Stimulated activated naive CD4-positive, alpha-beta T cell treated with Interleukin-2 at 50 U/mL for 16 hours (primary cell): ENCODE measurements at places on chromosomes 3 and 15.

- DNase-seq = no peak
Measured at GRCh38 chr3:146380046-146380445, 89.3 kb downstream of the PLSCR2 start.

- no peak for DNase-seq
Measured at GRCh38 chr3:88059380-88060170, 520 bp downstream of the ZNF654 start.

DNA sequence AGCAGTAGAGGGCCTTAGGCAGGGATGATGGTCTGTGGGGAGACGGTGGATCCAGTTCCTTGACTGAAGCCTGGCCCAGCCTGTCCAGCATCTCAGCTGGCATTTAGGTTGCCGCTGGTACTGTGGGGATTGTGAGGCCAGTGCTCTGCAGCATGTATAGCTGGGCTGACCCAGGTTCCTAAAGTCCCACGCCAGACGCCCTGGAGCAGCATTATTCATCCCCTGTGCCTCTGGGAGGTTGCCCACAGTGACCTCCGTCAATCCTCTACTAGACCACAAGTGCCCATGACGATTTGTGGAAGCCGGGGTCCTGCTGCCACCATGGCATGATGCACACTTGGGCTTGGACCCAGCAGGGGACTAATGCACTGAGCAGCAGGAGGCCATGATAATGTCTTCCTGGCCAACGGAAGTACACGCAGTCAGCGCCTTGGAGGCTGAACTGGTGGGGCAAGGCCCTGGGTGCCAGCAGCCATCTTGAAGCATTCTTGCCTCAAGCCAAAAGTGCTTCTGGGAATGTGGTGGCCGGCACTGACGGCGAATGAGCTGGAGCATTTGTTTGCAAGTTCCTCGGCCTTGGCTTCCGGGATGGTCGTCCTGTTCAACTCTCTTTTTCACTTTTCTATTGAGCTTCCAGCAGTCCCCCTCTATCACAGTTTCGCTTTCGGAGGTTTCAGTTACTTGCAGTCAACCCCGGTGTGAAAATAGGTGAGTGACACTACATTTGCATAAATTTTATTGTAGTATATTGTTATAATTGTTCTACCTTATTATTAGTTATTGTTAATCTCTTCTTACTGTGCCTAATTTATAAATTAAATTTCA lies 949.4 kb downstream of the ROBO1 start:
- no peak for DNase-seq

- no peak for DNase-seq
Measured at GRCh38 chr3:187997490-187997889, 156.5 kb upstream of the LPP start.

DNA sequence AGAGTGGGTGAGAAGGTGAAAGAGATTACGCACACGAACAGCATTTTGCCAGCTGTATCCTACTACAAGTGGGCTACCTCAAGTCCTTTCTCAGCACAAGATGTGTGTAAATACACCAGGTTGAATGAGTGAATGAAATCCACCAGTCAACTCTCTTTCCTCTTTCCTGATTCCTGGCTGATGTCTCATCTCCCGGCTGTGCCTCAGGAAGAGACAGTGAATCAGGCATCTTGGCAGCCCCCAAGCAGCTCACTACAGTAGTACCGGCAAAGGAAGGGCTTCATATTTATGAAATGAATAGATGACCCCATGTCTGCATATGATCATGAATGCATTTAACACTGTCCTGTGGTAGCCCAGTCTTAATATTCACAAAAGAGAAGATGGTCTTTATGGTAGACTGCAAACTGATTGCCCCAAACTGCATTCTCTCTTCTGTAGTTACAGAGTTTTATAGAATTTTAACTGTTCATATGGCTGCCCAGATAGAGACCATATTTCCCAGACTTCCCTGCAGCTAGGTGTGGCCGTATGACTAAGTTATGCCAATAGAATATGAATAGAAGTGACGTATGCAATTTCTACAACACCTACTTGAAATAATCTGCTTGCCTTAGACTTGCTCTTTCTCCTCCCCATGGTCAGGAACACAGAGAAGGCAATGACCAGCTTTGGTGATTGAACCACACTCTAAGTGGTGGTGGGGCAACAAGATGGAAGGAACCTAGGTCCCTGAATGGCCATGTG lies 22.7 kb downstream of the MGLL start:
- DNase-seq = no peak

GRCh38 chr3:45832699-45833098 lies 9.2 kb downstream of the LZTFL1 start:
- DNase-seq = no peak

DNA sequence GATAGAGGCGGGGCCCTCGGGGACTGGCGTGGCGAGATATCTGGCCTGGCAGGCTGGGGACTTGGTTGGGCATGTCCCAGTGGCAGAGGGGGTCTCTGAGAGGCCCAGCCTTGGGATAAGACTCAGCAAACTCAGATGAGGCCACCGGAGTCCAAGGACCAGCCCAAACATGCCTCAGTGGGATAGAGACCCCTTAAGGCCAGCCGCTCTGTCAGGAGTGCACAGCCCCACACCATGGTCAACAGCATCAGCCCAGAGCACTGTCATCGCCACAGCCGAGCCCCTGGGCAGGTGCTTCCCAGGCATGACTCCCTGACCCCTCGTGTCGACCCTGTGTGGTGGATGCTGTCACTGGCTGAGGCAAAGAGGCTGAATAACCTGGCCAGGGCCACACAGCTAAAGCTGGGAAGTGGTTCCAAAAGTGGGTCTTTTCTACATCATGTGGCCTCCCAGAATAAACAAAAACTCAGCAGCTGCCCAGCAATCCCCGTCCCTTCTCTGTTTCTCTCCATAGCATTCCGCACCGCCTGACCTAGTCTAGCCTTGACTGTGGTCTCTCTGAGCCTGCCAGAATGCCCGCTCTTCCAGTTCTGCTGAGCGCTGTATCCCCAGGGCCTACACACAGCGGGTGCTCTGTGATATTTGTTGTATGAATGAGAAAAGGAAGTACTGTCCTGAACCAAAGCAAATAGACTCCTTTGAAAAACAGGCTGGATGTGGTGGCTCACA lies 15.1 kb downstream of the CTSH start:
- DNase-seq = no peak

DNA sequence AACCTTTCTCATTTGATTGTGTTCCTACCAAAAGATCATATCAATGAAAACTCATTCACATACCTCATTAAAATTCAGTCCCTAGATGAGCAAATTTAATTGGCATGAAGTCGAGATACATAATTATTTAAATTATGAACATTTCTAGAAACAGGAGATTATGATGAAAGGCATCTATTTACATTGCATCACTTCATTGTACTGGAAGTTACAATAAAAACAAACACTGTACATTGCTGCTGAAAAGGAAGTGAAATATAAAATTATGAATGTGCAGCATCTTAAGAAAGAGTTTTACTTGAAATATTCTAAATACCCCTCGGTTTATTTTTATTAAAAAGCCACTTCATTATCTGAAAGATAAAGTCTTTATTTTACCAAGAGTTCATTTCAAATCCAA lies 163.4 kb upstream of the ZNF385D start:
- no peak for DNase-seq

DNA sequence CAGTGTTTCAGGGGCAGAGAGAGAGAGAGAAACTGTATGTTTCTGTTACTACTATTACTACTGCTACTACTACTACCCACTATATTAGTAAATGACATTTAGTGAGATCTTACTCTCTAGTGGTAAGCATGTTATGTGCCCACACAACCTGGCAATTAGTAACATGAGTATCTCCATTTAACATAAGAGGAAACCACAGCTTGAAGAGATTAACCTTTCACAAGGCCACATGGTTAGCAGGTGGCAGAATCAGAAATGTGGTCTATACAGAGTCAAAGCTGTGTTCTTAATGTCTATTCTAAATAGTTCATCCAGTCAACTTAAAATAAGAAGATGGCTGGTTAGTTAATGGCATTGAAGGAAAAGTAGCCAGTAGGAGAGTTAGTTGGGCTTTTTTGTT lies 961.6 kb downstream of the MCTP2 start:
- no peak for DNase-seq

- no peak for DNase-seq
Measured at GRCh38 chr3:125395091-125395490, 20.0 kb upstream of the ZNF148 start.

- DNase-seq = no peak
Measured at GRCh38 chr3:179981646-179982045, 55.1 kb downstream of the PEX5L start.

DNA sequence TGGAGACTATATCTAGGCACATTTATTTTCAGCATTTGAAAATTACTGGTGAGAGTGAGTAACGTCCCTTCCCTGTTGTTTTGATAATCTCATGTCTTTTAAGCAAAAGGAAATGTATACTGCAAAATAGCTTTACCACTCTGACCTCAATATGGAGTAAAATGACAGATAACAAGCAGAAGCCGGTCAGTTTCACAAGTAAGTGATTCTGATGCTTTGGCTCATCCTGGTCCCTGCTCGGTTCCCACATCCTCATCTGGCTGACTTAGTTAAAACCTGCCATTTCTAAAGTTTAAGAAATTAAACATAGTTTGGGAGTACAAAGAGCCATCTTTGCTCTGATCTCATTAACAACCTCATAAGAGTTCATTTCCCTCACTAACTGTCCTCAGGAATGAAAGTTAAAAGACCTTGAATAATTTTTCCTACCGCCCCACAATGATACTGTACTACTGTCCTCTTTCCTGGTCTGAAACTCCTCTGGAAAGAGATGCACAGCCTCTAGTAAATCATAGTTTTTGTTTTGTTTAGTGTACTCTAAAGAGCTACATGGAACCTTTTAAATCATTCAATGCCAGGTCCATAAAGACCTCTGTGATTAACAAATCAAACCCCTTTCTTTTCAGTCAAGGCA lies 72.3 kb upstream of the ICE2 start:
- DNase-seq = peak; percentile 35

- no peak for DNase-seq
Measured at GRCh38 chr15:61681038-61681418, 379.2 kb downstream of the VPS13C start.

- DNase-seq = no peak
Measured at GRCh38 chr3:141578202-141578973, 91.6 kb downstream of the RASA2 start.

GRCh38 chr15:85335193-85335942 lies 45.0 kb upstream of the AKAP13 start:
- DNase-seq = no peak

DNA sequence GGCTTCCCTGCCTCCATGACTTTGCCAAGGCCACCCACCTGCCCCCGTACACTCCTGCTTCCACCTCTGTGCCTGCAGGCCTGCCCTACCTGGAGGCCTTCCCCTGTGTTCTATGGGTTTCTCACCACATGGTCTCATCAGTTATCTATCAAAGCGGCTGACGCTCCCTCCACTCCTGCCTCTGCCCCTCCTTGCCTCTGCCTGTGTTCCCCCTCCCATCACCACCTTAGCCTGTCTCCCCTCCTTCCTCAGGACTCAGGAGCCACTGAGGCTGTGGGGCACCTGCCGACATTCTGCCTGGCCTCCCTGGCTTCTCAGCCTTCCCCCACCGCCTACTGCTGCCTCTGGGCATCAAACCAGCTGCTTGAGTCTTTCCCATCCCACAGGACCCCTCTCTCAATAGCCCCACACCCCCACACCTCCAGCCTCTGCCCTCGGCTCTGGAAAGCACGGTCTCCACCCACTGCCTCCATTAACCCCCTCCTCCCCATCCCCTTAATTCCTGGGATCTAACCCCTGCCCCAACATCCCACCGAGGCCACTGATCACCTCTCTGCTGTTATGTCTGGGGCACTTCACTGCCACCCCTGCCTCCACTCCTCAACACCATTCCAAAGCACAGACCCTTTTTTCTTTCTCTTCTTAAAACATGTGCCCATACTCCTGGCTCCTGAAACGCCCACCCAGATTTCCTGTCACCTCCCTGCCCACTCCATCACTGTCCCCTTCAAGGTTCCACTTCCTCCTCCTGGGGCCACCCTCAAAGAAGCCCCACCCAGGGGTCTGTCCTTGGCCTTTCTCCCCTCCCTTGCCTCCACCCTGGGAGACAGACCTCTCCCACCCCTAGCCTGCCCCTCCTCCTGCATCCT lies 24.4 kb upstream of the CYP11A1 start:
- no peak for DNase-seq

DNA sequence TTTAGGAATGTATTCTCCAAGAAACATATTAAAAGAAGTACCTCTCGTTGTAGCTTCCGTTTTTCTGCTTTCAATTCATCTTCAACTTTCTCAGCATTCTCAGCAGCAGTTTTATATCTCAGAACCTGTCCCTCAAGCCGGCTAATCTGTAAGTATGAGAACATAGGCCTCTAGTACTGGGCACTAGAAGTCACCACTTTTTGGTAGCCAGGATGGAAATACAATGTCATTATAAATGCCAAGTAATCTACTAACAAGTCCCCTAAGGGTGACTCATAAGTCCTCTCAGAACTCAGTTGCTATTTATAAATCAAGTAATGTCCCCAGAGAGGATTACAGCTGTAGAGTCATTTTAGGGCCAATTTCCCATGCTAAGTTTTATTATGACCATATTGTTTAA lies 61.1 kb downstream of the MLH1 start:
- no peak for DNase-seq

DNA sequence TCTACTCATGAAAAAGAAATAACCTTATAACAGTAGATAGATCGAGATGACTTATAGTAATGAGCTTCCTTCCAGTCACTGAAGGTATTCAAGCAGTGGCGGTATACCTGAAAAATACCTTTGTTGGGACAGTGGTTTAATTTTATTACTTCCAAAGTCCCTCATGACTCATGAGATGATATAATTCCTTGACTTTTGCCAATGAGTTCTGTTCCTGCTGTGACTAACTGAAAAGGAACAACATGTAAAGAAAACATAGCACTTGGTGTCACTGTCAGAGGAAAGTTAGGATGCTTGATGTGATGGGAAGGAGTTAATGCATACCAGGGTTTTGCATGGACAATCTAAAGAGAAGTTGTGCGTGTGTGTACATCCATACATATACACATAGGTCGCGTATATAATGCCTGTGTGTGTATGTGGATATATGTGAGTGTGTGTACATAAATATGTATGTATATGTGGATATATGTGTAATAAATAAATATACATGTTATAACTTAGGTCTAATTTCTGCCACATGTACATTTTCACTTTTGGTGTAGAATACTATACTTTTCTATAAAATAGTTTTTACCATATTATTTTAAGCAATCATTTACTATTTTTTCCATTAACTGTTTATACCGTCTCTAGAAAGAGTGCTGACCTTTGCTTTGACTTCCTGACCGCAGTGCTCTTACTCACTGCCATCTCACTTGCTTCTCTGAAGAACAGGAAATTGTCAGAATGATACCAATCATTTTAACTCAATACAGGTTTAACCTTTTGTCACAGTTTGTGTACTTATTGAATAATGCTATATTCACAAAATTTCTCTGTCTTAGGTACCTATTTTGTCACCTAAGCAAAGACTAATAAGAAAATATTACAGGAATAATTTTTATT lies 12.6 kb upstream of the PAK2 start:
- no peak for DNase-seq

GRCh38 chr15:51092480-51093040 lies 2.1 kb downstream of the TNFAIP8L3 start:
- no peak for DNase-seq

- no peak for DNase-seq
Measured at GRCh38 chr3:197734667-197735318, 1.9 kb downstream of the RUBCN start.

- no peak for DNase-seq
Measured at GRCh38 chr15:38085114-38085513, 150.7 kb downstream of the TMCO5A start.

GRCh38 chr3:99633887-99634558 lies 4.4 kb upstream of the COL8A1 start:
- DNase-seq = no peak
